ENCODE measurements at places on chromosomes 3 and 15.

- no peak for DNase-seq
Observed at GRCh38 chr3:105877336-105877910, 8.6 kb upstream of the CBLB start.

GRCh38 chr3:43233062-43233461 is 53.3 kb upstream of the SNRK start:
- no peak for DNase-seq

DNA sequence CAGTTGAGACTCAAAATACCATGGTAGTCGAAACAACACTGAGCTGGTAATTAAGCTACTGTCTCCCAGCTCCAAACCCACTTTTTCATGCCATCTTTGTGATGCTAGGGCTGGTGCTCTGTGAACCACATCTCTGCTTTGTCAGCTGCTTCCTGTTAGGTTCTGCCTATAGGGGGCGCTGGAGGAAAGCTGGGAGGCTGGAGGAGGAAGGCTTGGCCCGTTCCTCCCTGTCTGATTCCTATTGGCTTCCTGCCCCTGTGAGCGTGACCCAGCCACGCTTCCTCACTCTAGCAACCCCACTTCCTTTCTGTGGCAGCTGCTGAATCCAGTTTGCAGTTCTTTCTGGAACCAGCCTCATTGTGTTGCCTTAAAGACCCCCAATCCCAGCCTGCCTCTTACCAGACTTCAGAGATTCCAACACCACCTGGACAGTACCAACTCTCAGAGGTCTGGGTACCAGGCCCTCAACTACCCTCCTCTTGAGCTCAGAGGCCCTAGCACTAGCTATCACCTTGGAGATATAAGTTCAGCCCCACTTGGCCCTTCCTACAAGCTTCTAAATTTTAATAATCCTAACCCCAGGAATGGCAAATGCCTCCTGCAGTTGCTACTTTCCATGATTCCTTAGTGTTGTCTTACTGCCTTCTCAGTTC is 120.9 kb downstream of the ERC2 start:
- DNase-seq: no peak

- DNase-seq: no peak
Observed at GRCh38 chr15:56240390-56240789, 3.3 kb downstream of the RFX7 start.

DNA sequence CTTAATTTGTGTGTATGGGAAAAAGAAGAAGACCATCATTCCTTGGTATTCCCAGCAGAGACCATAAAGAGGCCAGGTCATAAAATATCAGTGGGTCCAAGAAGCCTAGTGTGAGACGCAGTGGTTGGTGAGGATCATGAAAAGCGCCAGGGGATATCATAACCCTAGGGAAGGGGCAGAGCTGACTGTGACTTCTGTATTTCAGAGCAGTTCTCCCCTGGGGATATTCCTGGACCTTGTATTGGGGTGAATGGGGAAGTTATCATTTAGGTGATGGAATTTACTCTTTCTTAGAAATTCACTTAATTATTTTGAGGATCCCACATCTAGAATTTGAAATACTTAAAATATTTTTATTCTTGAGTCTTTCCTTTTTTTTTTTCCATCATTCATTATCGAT is 34.9 kb upstream of the UMPS start:
- no peak for DNase-seq

DNA sequence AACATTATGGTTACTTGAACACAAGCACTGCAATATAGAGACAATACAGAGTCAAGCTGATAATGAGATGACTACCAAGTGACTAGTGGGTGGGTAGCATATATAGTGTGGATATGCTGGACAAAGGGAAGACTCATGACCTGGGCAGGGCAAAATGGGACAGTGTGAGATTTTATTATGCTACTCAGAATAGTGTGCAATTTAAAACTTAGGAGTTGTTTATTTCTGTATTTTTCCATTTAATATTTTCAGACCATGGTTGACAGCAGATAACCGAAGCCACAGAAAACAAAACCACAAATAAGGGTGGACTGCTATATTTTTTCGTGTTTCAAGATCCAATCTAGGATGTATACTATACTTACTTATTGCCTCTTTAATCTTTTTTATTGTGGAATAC is 19.6 kb downstream of the GALK2 start:
- no peak for DNase-seq

GRCh38 chr15:61511089-61511488 is 282.0 kb upstream of the RORA start:
- no peak for DNase-seq

- DNase-seq: no peak
Observed at GRCh38 chr15:74417225-74417624, 16.5 kb downstream of the SEMA7A start.

DNA sequence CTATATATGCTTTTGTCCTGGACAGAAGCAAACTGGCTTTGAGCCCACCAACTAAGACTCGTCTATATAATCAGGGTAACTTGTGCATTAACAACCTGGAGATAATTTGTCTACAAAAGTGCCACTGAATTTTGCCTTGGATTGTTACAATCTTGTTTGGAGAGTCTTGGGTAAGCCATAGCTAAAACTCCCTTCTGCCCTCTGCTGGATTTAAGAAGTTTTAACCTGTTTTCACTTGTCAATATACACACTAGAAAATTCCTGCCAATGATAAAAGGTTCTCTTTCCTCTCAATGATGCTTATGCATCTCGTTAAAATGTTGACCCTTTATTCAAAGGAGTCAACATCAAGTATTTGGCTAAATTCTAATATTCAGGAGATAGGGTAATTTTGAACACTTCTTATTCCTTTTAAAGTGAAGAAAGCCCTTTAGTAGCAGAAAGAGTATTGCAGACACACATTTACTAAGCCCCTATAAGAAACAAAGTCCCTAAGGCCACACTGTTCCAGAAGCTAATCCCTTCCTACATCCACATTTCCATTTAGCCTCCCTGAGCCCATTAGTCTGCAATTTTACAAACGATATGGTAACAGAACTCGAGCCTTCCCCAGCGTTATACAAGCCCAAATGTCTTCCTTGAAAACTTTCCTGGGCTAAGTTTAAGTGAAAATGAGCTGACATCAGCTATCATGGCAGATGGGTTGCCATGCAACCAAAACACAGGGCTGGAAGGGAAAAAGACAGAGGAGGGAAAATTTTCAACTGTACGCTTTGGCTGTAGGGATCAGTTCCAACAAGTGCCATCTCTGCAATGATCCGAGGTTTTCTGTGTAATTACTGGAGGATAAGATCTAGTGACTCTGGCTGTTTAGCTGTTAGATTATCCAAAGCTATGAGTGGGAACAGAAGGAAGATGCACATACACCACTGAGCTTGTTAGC is 75.9 kb upstream of the FGF12 start:
- peak; percentile 51 for DNase-seq

DNA sequence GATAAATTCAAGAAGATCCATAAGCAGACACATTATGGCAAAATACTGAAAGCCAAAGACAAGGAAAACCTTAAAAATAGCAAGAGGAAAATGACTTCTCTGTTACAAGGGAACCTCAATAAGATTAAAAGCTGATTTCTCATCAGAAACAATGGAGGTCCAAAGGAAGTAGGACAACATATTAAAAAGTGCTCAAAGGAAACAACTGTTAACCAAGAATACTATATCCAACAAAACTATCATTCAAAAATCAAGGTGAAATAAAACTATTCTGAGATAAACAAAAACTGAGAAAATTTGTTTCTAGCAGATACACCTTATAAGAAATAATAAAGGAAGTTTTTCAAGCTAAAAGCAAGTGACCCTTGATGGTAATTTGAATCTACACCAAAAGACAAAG is 314.7 kb upstream of the ROPN1 start:
- DNase-seq: no peak
